ENCODE measurements at places on chromosomes 6 and 20.

DNA sequence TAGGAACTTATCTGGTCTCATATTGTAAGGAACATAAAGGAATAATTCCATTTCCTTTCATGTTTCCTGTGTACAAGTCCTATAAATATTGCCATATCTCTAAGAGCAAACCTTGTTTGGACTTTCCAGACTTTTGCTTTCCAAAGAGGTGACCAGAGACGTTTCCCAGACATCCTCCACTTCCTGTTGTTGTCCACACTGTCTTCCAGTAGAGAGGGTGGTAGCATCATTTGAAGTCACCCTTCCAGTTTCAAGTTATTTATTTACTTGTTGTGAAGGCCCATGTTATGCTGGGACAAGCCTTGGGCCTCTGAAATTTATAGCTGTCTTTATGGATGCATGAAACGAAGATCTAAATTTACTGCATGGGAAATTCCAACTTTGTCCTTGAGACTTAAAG lies 10.6 kb upstream of the TGM3 start:
- no peak for DNase-seq

DNA sequence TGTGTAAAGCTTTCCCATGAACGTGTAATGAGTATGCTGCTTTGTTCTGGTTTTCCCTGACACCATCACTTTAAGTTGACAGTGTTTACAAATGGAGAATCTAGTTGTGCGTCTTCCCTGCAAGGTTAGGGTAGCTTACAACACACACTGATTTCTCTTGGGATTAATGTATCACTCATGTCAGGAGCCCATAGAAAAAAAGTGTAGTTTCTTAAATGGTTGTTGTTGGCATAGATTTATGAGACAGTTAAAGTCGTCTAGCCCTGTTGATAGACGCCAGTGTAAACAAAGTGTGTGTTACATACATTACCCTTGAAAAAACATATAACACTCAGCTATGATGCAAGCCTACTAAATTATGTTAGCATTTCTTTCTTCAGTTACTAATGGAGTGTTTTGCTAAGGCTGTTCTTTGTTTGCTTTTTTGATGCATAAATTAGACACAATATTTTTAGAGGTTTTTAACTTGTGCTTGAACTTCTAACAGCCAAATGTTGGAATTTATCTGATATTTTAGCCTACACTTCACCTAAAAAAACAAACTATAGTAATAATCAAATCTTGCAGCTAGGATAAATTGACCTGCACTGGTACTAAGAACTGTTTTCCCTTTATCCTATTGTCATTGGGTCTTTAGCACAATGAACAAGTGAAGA lies 88.6 kb downstream of the RNF217 start:
- DNase-seq = no peak

- peak; percentile 13 for DNase-seq
Measured at GRCh38 chr6:161137839-161138542, 135.9 kb downstream of the AGPAT4 start.

- peak; percentile 24 for DNase-seq
Measured at GRCh38 chr6:107118976-107119375, 3.7 kb upstream of the BEND3 start.

GRCh38 chr6:53197553-53197952 lies 48.9 kb upstream of the GCM1 start:
- DNase-seq = no peak

DNA sequence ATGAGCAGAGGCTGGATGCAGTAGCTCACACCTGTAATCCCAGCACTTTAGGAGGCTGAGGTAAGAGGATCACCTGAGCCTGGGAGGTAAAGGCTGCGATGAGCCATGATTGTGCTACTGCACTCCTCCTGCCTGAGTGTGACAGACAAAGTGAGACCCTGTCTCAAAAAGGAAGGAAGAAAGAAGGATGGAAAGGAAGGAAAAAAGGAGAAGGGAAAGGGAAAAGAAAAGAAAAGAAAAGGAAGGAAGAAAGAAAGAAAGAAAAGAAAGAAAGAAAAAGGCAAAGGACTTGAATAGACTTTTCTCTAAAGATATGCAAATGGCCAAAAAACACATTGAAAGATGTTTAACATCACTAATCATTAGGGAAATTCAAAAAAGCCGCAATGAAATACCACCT lies 215.3 kb upstream of the MYLIP start:
- no peak for DNase-seq
